ENCODE measurements at places on chromosomes 5 and 9.

- DNase-seq: no peak
These were observed 574.8 kb downstream of the PSAT1 start for GRCh38 chr9:78871452-78872331.

DNA sequence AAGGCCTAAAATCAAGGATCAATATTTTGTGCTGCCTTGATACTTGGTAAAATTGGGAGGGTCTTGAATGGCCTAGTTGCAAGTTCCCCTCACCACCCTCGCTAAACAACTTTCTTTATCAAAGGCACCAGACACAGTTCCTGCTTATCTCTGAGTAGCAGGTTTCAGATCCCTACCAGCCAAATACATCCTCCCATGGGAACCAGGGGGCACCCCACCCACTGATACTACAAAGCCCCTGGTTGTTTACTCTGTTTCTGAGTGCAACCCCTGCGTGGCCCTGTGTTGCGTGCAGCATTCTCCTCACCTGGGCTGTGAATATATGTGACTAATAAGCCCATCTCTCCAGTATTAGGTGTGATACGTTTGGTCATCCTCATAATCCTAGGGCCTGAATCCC, 314.9 kb downstream of the DRD1 start:
- no peak for DNase-seq

GRCh38 chr9:69421908-69422801, 97.1 kb downstream of the ENTREP1 start:
- peak; percentile 53 for DNase-seq

GRCh38 chr5:140202078-140202477, 27.1 kb downstream of the CYSTM1 start:
- DNase-seq: no peak

DNA sequence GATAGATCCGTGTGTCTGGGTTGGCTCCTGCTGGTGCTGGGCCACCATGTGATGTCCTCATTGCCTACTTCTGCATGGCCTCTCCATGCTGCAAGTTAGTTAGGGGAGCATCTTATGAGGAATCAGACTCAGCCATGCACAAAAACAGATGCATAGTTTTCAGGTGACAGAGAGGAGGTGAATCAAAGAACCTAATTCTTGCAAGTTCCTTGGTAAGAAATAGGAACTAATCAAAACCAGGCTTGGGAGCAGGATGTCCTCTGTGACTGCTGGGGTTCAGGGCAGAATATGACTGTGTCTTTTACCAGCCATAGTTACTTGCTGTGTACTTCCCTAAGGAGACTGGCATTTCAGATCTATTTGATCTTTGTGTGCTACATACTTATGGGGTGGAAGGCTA, 61.6 kb downstream of the C9orf152 start:
- no peak for DNase-seq

DNA sequence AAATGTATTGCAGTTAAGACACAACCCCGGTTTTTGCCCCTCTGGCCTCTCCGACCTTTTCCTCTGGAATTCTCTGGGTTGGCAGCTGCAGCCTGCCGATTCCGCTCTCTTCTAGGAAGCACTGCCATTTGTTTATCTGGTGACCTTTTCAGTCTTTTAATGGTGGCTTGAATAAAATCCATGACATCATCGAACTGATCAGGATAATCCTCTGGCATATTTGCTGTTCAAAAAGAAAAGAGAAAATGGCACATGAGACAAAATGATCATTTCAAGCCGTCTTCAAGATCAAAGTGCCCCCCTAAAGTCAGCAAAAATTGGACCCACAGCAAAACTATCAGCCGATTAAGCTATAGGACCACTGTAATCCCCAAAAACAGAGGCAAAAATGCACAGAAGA, 23.9 kb downstream of the GDNF start:
- no peak for DNase-seq

DNA sequence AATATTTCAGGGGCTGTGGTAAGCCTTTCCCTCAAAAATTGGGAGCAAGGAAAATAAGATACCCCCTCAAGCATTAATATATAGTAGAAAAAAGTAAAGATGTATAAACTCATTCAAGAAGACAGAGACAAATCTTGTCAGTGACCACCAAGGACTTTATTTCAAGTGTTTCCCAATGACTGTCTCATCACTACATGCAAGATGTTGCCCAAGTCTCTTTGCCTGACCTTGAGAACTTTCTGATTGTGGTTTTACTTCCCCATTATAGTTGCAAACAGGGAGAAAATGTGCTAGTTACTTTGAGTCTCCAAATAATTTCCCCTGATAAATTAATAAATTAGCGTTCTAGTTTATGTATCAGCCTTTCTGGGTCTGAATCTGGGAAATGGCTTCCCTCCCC, 4.0 kb upstream of the SLC46A2 start:
- DNase-seq: no peak

GRCh38 chr9:19409401-19410194, 789 bp downstream of the ACER2 start:
- DNase-seq: peak; percentile 20

GRCh38 chr9:33446240-33446945, 1.0 kb downstream of the AQP3 start:
- DNase-seq: peak; percentile 82

GRCh38 chr5:28077291-28078240, 1039.2 kb upstream of the CDH9 start:
- no peak for DNase-seq

GRCh38 chr5:96595300-96596090, 66.7 kb upstream of the CAST start:
- peak; percentile 36 for DNase-seq

DNA sequence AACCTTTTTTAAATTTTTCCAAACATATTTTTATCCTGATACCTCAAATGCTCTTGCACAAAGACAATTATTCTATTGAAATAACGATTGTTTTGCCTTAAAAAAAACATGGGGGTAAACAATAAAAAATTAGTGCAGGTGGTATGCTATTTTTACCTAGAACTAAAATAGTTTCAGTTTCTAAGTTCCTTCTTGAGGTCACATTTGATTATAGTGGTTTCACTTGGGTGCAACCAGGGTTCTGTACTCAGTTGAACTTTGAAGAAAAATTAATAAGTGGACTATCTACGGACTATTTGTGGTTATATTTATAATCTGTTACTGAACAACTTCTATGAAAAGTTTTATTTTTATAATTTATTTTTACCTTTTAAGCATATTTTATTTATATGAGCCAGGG, 387.1 kb upstream of the IZUMO3 start:
- no peak for DNase-seq

DNA sequence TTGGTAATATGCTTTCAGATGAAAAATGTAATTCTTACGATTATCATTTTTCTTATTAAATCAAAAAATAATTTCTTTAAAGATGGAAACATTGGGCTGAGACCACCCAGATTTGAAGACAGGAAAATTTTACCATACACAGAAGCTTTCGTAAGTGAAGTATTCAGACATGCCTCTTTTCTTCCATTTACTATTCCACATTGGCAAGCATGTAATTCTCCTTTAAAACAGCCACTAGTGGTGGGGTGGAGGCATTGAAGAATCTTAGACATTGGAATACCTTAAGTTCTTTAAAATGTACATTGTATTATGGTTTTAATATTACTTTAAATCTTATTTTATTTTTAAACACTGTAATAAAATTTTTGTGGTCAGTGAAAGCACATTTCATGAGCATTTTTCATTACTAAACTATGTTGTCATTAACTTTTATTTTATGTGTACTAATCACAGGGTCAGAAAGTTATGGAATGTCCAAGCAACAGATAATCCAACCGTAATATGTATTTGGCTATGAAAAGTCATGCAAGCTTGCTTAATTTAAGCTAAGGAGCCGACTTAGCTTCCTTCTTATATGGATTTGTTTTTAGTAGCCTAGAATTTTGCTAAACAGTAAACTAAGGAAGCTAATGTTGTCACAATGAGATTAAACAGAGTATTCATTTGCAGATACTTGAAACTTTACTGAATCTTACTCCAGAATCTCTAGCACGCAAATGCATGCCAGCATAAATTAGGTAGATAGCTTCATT, 97.4 kb upstream of the ALDH1A1 start:
- DNase-seq: no peak

- no peak for DNase-seq
These were observed 45.2 kb downstream of the ALG2 start for GRCh38 chr9:99176527-99177013.

GRCh38 chr9:114655689-114656088, 1.9 kb downstream of the TEX53 start:
- DNase-seq: no peak

GRCh38 chr5:17058438-17058837, 122.3 kb upstream of the MYO10 start:
- DNase-seq: no peak

GRCh38 chr5:17129093-17129849, 88.2 kb upstream of the BASP1 start:
- no peak for DNase-seq

- no peak for DNase-seq
These were observed 5.8 kb upstream of the IL4 start for GRCh38 chr5:132667761-132668705.

- peak; percentile 64 for DNase-seq
These were observed 796 bp upstream of the GADD45G start for GRCh38 chr9:89603767-89604665.

DNA sequence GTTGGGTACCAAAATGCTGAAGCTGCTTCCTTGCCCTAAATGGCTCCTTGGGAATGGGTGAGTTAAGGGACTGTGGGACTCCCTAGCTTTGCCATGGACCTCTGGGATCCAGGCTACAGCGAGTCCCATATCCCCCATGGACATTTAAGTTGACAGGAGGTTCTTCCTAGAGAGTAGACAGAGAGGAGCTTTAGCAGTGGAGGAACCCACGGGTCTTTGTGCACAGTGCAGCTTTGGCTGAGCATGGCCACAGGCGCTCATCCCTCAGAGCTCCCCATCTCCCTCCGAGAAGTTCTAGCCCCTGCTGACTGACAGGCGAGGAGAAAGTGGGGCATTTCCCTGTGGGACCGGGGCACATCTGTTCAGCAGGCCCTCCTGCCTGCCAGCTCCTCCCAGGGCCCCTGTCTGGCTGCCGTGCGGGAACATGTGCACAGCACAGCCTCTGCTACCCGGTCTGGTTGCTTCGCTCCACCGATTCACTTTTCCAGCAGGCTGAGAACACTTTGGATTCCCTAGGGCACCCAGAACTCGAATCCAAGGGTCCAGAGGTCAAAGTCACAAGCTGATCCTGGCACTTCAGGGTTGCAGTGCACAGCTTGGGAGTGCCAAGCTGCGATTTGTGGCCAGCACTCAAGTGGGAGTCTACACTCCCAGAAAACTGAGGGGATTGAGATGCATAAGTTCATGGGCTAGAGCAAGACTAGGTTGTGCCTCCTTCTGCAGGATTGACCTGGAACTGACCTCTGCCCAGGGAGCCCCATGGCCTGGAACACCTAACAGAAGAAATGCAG, 40.6 kb upstream of the DMRTA1 start:
- DNase-seq: no peak

GRCh38 chr9:126915281-126915816, 767 bp downstream of the RALGPS1 start:
- peak; percentile 27 for DNase-seq

DNA sequence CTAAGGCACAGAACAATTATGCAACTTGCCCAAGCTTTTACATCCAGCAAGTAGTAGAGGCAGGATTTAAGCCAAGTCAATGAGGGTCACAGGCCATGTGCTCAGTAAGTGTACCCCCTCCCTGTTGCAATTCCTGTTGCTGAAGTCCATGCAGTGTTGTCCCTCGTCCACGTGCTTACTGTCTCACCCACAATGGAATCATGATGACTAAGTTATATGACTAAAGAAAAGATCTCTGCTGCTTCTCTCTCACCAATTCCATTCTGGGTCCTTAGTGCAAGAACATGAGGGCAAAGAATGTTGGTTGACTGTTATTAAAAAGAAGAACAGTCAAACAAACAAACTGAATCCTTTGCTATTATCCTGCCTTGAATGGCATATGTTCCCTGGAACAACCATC, 233.6 kb upstream of the SLC24A2 start:
- DNase-seq: no peak

DNA sequence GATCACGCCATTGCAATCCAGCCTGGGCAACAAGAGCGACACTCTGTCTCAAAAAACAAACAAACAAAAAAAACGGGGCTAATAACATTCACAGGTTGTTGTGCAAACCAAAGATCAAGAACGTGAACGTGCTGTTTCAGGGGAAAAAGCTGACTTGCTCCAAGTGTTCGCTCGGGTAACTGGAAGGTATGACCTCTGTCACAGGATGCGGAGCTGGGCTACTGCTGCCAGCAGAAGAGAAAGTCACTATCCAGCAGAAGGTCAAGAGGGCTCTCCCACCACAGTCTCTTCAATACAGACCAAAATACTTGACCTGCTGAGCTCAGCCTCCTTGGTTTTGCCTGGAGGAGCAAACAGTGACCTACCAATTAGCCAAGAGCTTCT, 59.7 kb downstream of the ABCA1 start:
- DNase-seq: no peak

- DNase-seq: no peak
These were observed 11.2 kb upstream of the TBC1D9B start for GRCh38 chr5:179918742-179919486.

DNA sequence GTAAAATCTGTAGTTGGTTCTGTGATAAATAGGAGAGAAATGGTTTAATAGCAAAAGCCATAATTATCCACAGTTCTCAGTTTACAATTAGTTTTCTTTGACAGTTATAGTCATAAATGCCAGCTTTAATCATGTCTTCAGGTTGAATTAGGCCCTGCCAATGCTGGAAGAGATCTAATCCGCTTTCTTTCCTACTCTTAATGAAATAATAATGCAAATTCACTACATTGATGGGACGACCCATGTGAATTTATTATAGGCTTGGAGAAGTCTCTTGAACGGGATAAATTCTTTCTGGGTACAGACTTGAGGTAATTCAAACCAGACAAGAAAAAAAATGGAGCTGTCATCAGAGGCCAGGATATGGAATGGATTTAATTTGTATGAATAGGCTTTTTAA, 950.4 kb downstream of the EFNA5 start:
- no peak for DNase-seq

DNA sequence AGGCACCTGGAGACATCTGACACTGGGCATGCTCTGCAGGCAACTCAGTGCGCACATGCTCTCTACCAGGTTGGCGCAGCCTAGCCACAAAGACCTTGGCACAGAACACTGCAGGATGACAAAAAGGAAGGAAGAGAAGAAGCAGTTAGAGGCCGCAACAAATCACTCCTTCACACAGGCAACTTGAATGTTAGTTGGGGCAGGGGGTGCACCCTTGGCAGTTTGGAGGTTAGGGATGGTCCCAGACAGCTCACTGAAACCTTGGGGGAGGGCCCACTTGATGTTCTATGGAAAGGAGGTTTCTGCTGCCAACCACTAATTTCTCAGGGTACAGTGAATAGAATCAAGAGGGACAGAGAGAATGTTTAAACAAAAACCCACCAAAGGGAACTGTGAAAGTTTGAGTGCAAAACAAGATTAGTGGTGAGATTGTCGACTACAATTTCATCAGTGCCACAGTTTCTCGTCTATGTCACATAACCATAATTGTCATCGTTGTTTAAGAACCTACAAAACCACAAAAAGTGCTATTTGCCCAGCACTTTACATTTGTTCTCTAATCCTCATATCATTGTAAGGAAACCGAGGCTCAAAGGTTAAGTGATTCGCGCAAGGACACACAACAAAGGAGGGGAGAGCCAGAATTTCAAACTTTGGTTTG, 48.7 kb downstream of the FBXW11 start:
- peak; percentile 89 for DNase-seq

- DNase-seq: no peak
These were observed 42.5 kb downstream of the ADAM19 start for GRCh38 chr5:157533011-157533481.

All from activated naive CD4-positive, alpha-beta T cell treated with anti-CD3 and anti-CD28 coated beads for 36 hours (primary cell).